ENCODE measurements at places on chromosomes 13 and 19.

DNA sequence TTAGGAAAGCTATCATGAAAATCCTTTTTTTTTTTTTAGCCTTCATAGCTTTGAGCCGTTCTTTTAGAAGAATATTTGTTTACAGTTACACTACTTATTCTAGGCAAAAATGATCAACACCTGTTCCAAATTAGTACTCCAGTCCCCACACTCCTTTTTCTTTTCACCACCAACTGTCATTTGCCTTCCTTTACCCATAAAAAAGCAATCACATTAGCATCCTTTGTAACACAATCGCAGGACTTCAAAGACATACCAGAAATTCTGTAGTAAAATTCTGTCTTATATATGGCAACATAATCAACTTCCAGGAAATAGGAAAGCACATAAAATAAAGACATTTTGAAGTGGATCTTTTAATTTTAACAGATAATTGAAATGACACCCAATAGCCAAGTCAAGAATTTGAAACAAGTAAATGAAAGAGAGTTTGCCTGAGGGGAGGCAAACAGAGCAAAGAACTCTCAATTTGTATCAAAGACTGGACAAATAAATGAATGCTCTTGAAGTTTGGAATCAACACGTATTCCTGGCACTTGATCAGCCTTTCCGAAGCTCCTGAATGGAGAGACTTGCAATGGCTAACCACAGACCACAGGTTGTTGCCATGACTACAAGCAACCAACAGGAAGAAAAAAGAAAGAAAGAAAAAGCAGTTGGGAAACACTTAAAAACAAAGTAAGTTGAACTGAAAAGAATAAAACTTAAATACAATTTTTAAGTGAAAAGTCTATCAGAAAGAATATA is 206.8 kb downstream of the PCDH9 start:
- DNase-seq = peak; percentile 90

DNA sequence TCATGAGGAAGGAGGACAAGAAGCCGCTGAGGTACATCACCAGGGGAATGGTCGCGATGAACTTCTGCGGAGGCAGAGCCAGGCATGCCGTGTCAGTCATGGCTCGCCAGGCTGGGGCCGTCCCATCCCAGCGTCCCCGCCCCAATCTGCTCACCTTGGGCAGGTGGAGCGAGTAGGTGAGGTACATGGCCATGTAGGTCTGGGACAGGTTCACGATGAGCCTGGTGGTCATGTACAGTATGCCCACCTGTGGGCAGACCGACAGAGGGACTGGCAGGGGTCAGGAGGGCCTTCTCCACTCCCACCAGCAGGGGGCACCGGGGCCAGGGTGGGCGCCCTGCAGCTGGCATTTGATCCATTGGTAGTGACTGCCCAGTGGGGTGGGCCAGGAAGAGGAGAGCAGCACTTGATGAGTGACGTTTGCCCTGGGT is 8.3 kb downstream of the TEKTIP1 start:
- peak; percentile 17 for DNase-seq

DNA sequence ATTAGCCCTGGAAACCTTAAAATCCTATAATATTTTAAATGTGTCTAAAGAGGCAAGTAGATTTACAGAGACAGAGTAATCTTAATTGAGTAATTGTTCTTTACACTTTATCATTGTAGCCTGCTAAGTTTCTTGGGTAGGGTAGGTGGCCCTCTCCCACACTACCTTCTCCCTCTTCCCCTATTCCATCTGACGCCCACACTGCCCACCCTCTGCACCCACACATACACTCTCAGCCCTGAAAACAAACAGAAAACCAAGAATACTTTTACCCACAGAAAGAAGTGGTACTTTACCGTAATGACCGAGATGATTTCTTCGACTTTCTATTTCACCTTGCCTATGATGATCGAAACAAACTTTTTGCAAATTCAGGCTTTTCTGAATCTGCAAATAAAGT is 320.4 kb upstream of the OBI1 start:
- DNase-seq = no peak

DNA sequence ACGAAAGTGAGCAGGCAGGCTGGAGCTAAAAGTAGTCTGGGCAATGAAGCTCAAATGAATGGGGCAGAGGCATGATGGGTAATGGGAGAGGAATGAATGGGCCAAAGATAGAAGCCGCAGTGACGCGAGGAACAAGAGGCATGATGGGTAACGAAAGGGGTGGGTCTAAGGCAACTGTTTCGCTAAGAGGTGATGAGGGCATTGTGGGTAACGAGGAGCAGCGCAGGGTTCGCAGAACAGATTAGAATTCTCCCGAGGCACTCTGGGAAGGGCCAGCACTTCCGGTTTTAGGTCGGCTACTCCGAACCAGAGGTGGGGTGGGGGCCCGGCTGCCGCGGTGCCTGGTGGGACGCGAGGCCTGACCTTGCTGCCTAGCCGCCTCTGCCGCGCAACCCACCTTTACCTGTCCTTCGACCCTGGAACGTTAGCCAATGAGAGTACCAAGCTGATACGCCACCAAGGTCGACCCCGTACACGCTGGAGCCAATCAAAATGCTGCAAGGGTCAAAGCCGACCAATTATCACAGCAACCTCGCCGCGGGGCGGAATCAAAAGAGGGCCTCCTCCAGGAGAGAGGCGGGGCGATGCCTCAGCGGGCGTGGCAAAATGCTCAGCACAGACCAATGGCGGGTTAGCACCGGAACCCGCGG is 563 bp upstream of the TOMM40 start:
- DNase-seq = peak; percentile 99

GRCh38 chr19:45822716-45823115 is 7.6 kb upstream of the RSPH6A start:
- DNase-seq = no peak

DNA sequence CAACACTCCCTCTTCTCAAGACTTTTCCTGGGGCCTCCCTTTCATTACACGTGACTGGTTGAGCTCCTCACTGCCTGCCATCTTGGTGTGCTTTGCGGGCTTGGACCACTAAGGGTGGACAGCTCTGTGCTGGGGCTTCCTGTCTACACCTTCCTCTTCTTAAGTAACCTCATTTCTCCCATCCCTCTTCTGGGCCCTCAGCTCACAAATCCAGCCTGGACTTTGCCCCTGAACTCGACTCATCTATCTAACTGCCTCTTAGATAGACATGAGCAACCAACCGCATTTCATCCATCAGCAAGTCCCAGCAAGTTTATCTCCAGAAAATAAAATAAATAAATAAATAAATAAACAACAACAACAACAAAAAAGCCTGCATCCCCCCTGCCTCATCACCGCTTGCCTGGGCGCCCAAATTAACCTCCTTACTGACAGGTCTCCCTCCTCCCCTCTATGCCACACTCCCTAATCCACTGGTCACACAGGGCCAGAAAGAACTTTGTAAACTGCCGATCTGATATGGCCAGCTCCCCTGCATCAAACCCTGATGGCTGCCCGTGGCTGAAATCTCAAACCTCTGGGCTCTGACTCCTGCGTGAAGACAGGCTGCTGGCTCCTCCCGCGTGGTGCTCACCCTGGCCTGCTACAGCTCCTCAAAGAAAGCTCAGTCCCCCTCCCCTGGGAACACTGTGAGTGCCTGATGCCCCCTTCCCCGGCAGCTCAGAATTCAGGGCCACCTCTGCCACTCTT is 7.8 kb downstream of the ISOC2 start:
- no peak for DNase-seq

GRCh38 chr13:50643060-50643459 is 200.4 kb downstream of the DLEU7 start:
- no peak for DNase-seq

- peak; percentile 43 for DNase-seq
Observed at GRCh38 chr19:19643158-19644053, at the start of gene GMIP. Gene GMIP, minus strand, starts transcription at chr19:19643657. Its CDS starts 128 bp downstream, at chr19:19643529.

GRCh38 chr13:74169676-74170075 is 35.5 kb upstream of the KLF12 start:
- DNase-seq = no peak

GRCh38 chr13:34462843-34463242 is 479.2 kb upstream of the NBEA start:
- DNase-seq = peak; percentile 64

- no peak for DNase-seq
Observed at GRCh38 chr19:18670312-18670711, 13.2 kb upstream of the CRTC1 start.
